ENCODE measurements at places on chromosomes 4 and X. TPM values are rescaled to one million over a fixed set of nuclear protein-coding genes. Genes with fewer than 3 reads are reported as not detected.

The LINC00632 gene
- 4.7 TPM for total RNA-seq

The DUSP21 gene
- total RNA-seq = not detected

DNA sequence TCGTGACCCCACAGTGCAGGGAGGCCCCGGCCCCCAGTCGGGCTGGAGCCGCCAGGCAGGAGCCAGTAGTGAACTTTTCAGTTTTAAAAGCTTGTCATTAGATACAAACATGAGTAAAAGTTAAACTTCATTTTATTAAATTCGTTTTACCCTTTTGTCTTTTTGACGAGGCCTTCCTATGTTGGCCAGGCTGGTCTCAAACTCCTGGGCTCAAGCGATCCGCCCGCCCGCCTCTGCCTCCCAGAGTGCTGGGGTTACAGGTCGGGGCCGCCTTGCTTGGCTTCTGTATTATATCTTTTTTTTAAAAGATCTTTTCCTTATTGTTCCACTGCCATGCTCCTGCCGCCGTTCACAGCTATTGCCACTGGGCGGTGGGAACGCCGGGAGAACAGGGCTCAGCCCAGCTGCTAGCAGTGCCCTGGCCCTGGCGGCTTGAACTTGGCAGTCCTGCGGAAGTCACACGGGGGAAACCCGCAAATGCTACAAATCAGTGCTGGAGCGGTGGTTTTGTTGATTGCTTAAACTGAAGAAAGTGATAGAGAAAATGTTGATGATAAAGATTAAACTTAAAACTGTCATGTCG, 968 bp upstream of the NELFA start:
- DNase-seq = peak; percentile 45

- DNase-seq = no peak
Observed at GRCh38 chr4:98903963-98904362, 25.0 kb downstream of the EIF4E start.

- DNase-seq = no peak
Observed at GRCh38 chr4:181431006-181431405, 812.2 kb upstream of the TENM3 start.

Data from T-helper 17 cell (primary cell).